ENCODE measurements at places on chromosomes 5 and 9.

DNA sequence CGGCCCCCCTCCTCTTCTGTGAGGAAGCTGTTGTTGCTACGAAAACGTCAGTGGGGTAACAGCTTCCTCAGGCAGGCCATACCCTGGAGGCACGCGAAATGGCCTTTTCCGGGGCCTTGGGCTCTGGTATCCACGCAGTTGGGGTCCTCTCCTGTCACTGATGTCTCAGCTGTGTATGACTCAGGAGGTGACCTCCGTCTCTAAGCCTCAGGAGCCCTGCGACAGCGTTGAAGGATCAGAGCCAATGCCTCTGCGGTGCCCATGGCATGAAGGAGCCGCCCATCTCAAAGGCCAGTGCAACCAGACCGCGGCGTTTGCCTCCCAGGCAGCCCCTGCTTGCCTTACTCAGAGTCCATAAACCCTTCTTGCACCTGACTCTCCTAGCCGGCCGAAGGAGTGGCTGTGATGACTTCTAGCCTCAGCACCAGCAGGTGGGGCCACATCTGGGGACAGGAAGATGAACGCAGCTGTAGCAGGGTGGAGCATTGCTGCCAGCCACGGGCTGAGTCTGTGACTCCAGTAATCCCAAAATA is 1.0 kb upstream of the MXD3 start:
- peak; percentile 45 for DNase-seq

DNA sequence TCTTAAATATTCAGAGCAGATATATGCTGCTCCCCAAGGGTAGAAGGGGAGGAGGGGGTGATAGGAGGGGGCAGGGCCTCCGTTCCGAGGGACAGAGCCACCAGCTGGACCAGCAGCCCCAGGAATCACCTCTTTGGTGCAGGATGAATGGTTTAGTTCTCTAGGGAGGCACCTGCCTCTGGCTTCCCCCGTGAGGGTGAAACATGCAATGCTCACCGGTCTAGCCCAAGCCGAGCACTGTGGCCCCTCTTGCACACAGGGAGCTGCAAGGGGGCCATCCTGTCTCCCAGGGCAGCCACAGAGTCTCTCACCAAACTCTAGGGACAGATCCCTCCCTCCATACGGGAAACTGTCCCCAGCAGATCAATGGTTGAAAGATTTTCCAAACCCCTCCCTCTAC is 163.7 kb downstream of the DAB2IP start:
- no peak for DNase-seq

DNA sequence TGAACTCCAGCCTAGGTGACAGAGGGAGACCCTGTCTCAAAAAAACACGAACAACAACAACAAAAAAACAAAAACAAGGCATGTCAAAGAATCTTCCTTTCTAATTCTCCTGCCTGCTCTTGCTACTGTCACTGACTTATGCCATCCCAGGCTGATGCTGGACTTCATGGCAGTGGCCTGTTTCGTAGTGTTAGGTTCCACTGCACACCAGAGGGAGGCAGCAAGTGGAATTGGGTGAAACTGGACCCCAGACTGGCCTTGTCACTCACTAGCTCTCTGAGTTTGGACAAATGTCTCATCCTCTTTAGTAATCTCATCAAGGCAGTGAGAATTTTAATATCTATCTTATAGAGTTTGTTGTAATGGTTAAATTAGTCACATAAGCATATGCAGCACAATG is 12.9 kb downstream of the NIM1K start:
- no peak for DNase-seq

DNA sequence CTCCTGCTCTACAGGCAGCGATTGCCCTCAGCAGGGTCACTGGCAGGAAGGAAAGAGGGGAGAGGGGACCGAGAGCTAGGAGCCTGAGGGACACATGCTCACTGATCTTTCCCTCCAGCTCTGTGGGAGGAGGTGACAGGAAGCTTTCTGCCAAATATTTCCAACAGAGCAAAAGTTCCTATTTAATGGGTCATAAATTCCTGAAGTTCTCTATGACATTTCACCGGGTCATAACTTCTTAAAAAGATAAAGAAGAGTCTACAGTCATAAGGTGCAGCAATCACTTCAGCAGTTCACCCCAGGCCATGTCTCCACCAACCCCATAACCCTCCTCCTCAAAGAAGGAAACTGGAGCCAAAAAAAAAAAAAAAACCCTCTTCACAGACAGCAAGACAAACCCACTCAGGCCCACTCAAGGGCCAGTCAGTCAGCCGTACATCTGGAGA is 481.1 kb downstream of the NR2F1-AS1 start:
- no peak for DNase-seq

DNA sequence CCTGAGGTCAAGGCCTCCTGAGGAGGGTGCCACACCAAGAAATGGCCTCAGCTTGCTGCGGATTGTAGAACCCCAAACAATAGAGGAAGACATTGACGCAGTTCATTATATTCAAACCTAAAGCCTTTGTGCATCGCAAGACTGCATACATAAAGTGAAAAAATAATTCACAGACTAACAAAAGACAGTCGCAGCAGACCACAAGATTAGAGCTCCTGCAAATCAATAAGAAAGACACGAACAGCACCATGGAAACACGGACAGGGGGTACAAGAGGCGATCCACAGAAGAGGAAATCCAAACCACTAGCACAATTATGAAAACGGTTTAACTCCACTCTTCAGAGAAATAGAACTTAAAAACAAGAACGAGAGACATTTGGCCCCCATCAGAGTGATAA is 10.0 kb upstream of the TCOF1 start:
- no peak for DNase-seq

DNA sequence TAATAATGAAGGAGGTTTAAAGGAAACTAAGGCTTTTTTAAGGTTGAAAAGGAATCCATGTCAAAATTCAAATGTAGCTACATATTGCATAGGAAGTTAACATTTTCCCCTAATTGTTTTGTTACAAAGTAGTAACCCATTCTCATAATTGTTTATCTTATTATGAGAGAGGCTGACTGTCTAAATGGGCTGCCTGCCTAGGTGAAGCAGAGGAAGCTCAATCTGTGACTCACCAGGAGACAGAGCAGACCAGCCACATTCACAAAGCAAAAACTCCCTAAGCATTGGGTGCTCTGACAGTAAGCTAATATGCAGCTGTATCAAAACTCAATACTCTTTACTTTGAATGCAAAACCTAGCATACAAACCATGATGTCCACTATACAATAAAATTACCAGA is 208.5 kb downstream of the ROR2 start:
- DNase-seq = no peak

GRCh38 chr5:66529704-66530103 is 66.5 kb upstream of the MAST4 start:
- DNase-seq = no peak

DNA sequence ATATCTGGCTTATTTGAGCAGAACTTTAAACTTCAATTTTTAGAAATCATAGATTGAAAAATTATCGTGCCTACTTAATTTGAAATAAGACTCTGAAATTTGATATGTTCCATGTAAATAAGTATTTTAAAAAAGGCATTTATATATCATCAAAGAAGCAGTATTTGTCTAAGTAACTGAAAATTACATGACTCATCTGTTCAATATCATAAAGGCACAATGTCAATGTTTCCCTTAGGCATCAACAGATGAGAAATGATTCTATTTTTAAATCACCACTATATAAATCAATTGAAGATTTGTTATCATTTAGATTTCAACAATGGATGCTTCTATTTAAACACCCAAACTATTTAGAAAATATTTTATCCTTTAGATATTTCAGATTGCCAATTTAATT is 142.9 kb upstream of the POU5F2 start:
- no peak for DNase-seq

DNA sequence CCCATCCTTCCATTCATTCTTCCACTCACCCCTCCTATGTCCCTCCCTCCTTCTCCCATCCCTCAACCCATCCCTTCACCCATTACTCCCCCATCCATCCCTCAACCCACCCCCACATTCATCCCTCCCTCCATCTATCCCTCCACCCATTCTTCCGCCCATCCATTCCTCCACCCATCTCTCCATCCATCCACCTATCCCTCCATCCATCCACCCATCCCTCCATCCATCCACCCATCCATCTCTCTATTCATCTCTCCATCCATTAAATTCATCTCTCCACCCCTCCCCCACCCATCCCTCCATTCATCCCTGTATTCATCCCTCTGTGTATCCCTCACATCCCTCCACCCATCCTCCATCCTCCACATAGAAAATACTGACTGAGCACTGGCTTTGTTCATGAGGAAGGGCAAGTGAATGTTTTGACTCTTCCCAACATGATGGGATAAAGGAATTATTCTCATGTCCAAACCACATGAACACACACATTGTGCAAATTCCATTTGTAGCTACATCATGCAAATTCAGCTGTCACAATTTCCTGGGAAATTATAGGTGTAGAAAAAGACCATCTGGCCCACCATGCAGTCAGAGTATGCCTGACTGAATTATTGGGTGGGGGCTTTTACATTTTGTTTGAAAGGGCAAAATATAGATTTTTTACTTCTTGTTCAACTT is 6.9 kb upstream of the VAV2 start:
- no peak for DNase-seq

DNA sequence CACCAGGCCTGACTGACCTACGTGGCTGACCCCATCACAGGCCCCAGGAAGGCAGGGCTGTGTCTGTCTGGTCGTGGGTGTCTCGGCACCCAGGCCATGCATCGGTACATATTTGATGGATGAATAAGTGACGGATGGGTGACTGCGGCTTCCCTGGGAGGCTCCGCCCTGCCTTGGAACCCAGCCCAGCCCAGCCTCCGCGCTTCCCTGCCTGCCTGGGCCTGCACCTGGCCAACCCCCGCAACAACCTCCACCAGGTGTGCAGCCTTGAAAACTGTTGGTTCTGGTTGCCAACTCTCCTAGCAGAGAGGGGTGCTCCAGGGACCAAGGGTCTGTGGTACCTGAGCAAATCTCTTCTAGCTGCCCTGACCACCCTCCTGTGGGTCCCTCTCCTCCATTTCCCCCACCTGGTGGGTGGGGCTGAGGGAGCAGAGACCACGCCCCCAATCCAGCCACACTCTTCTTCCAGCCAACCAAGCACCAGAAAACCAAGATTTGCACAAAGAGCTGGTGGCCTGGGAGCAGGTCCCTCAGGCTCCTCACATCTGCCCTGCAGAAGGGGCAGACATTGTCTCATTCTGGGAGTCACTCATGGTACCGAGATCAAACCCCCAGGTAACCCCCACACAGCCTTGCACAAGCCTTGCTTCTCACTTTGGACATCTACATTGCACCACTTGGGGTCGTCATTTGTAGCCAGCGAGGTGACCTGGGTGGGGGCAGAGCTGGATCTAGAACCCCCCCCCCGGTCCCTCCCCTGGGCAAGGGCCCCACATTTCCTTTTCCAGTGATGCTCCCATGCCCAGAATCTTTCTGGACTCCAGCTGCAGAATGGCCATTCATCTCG is 100.6 kb upstream of the IER5L start:
- no peak for DNase-seq

DNA sequence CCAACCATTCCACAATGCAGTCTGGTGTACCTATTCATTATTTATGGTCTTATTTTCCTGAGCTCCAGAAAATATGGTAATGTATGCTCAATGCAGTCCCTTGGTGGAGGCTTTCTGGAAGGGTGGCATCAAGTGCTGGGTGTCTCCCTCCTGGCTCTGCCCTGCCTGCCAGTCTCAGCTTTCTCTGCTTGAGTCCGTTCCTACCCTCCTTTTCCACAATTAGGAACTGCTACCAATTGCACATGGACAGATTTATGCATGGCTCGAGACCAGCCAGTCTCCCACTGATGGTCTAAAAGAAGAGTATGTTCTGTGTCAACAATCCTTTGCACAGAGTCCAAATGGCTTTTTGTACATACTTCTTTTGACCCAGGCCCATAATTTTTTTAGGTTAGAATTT is 189.8 kb downstream of the TLE1 start:
- DNase-seq = no peak
